ENCODE measurements at places on chromosomes 12 and 14.
A peak's percentile ranks its signal among the peaks of the same experiment; 100 is the strongest.

DNA sequence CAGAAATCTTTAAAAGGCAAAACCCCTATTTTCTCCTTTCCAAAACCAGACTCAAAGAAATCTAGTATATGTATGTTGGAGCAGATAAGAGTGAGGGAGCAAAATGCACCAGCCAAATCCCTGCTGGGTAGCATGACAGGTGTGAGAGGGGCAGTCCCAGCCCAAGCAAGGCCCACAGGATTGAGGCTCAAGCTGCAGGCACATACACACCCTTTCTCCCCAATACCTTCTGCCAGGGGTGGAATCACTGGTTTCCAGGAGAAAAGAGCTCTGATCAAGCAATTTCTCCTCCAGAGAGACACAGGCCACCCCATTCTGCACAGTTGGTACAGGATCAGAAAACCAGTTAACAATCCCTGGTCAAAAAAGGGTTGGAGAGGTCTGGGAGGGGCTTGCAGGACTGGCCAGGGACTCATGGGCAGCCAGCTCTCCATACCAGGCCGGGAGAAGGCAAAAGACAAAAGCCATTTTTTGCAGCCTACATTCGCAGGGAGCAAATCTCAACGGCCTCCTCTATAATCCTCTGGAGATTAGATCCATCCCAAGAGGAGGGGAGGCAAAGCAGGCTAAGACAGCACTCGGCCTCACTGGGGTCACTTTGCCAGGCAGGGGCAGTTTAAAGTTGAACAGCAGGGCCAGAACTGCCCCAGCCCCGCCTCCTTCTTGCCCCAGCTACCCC is 2.1 kb downstream of the KMT2D start:
- no peak for DNase-seq

DNA sequence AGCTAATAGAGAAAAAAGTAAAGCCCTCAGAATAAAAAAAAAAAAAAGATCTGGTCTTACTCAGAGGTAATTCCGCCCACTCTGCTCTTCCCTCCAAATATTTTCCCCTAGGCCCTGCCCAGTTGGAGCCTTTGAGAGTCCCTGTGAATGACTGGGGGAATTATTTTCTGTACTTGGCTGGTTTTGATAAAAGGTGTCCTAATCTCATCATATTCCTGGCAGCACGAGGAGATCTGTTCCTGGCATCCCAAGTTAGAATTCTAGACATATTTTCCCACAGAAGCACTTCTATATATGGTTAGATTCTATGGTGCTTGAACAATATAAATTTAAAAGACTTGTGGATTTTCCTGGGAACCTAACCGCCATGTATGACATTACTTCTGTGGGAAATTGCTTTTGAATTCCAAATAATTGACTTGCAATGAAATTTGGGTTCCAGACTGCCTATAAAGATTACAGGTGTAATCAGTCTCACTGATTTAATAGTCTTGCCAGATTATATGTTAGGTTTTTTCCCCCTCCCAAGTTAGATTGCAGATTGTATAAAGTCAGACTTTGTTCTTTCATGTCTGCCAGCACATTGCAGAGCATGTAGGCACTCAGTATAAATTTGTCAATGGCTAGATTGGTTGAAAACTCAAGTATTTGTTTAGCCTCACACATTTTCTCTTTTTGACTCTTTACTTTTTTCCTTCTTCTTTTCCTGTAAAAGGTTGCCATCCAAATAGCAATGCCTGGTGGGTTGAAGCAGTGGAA is 12.3 kb downstream of the GPX2 start:
- DNase-seq, result no peak

DNA sequence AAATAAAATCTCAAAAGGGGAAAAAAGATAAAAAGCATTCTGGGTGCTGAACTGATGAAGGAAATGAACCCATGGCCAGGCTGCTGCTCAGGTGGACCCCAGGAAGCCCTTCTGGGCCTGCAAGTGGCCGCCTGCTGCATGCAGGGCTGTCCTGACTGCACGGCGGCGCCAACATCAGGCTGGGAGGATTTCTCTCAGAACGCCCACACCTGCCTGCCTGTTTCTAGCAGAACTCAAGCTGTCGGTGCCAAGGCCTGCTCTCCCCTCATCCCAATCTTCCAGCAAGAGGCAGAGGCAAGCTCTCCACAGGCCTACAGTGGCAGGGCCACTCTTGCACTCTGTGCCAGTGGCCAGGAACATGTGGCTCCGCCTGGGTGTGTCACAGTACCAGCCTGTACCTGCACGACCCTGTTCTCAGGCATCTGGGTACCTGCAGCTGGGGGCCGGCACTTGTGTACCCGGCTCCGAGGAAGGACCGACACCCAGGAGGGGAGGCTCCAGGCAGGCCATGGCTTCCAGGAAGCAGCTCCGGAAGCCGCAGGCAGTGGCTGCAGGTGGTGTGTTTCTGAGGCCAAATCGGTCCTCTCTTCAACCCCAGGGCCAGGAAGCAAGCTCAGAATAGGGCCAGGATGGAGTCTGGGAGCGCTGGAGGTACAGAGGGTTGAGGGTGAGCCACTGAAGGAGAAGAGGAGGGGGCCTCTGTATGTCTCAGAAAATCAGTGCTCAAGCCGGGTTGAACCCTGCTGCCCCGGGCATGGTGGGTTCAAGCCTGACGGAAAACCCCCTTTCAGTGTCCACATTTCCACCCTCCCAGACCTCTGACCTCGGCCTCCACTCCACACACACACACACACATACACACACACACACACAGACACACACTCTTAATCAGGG is 2.5 kb upstream of the INF2 start:
- DNase-seq, result no peak

DNA sequence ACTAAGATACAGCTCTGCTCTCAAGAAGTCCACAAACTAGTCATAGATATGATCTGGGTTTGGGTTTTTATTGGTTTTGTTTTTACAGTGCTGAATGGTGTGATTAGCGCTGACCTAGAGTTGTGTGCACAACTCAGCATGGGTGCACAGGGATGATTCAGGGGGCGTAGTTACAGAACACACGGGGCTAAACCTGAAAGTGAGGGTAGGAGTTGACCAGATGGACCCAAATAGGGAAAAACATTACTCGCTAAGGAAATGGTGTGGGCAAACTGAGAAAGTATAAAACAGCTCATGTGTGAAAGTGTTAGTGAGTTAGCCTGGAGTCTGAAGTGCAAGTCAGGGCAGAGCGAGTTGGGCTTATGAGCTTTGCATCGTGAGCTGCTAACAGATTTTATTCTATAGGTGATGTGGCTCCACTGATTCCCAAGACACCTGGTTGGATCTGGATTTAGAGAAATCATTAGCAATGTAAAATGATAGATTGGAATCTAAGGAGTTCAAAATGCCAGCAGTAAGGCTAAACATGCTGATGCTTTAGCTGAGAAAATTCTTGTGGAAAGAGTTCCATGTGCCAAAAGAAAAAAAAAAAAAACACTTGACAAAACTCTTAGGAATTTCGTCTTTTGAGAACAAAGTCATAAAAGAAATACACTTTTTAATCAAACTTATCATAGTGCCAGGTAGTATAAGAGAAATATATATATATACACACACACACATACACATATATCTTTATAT is 134.9 kb downstream of the SLC5A8 start:
- DNase-seq, result no peak

- DNase-seq, result no peak
Measured at GRCh38 chr14:74858022-74858421, 17.9 kb downstream of the PROX2 start.

DNA sequence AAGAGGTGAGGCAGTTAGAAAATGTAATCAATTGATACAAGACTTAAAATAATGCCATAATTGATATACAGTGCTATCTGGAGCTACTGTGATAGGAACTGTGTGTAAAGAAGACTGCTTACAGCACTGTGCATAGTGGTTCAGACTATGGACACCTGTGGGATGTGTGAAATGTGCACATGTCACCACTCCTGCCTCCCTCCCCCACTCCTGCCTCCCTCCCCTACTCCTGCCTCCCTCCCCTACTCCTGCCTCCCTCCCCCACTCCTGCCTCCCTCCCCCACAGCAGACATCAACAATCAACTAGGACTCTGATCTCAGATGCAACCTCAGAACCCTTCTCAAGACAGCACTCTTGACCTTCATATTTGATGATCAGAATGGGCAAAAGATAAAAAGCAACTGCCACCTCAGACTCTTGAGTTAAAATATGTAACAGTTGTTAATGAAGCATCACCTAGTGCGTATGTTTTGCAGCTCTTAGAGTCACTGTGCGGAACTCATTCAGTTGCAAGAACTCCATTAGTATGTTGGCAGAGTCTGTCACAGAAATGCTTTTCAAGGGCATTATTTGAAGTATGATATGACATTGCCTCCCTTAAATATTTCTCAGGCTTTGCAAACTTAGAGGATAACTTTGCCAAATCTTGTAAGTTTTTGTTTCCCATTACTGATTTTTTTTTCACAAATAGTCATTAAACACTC is 255.2 kb upstream of the DDHD1 start:
- no peak for DNase-seq

DNA sequence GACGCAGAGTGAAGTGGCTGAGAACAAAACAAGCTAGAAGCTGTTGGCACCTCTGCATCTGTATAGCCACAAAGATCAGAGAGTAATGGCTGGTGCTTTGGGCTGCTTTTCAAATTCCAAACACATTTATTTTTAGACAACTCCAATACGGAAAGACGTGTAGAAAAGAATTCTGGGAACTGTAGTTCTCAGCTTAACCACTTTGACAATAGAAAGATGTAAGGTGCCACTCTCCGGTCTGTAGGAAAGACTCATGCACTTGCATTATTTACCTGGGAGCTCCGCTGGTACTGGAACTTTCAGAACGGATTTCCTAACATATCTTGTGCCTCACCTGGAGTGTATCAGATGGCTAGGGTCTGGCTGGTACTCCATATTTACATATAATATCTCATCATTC is 1.8 kb upstream of the OR4K2 start:
- DNase-seq, result no peak

DNA sequence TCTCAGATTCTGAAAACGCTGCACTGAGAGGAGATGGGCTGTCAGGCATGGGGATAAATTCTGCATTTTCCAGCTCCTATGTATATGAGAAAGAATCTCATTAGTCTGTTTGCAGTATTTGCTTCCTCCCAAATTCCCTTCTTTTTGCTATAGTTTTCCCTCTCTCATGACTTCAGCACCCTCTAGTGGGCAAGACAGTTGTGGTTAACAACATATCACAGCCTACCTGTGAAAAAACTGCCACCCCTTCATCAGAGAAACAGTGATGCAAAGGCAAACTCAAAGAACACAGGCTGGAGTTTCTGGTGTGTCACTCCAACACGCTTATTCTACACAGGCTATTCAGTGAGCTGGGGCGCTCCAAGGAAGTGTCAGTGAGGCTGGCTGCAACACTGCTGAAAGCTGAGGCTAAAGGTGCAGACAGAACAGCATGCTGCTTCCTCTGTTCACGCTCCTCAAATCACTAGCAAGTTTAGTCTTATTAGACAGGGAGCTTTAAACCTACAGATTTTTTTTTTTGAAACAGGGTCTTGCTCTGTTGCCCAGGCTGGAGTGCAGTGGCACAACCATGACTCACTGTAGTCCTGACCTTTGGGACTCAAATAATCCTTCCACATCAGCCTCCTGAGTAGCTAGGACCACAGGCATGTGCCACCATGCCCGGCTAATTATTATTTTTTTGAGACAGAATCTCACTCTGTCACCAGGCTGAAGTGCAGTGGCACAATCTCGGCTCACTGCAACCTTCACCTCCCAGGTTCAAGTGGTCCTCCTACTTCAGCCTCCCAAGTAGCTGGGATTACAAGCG is 19.3 kb downstream of the ZC2HC1C start:
- DNase-seq, result peak; percentile 8

- no peak for DNase-seq
Measured at GRCh38 chr12:86608638-86609037, 352.4 kb upstream of the MGAT4C start.

DNA sequence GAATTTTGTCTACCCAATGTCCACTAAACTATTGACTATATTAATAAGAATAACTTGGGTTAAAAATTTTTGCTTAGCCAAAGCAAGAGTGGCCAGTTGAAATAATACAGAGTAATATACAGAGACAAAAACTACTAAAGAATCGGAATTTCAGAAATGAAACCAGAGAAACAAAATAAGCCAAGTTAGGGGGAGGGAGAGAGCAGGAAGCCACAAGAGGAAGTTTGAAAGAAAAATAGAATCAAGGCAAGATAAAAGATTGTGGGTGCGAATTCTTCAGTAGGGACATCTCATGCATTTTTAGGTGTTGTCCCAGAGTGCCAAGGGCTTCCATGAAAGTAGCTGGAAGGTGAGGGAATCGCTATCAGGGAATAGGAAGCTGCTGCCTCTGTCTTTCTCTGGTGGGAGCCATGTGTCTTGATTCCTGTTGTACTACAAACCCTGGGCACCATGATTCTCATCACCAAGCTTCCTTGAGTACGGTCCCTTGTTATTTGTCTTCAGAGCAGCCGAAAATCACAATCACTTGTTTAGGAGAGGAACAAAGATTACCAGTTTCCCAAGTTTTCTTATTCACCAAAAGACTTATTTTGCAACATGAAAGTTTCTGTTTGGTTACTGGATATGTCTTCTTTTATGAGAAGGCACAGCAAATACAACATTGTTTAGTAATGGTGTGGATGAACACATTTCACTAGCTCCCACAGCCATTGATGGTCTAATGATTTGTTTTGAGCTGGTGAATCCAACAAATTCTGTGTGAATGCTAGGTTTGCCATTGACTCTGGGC is 16.7 kb downstream of the NEUROD4 start:
- DNase-seq, result no peak

- no peak for DNase-seq
Measured at GRCh38 chr12:5648692-5649359, 216.9 kb downstream of the NTF3 start.

GRCh38 chr12:132385923-132386751 is 56.7 kb upstream of the GALNT9 start:
- DNase-seq, result no peak

DNA sequence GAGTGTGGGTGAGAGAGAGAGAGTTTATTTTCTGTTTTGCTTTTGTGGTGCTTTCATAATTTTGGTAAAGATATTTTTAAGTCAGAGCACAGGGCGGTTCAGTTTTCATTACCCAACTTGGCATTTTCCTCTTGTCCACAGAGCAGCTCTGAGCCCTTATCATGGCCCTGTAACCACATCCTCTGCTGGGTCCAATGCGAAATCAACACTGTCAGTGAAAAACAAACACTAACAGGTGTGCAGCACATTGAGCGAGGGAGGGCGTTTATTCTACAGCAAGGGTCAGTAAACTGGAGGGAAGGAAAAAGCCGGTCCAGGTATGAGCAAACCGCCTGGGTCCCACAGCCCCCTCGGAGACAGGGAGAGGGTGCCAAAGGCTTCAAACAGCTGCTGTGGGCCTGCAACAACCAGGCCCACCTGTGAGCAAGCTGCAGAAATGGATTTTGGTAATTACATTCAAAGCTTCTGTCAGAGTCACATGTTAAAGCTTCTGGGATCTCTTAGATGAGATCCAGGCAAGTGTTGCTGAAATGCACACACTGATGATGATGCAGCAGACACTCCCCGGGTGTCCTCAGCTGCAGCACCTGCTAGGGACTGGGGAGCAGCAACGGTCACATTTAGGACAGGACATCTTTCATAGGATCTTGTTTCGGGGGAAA is 132.7 kb upstream of the DYRK2 start:
- DNase-seq, result no peak

GRCh38 chr12:91833780-91834359 is 311.8 kb downstream of the BTG1 start:
- no peak for DNase-seq

All from amygdala (tissue), 56 donors.